T-helper 2 cell treated with Interferon-gamma antibody and Interleukin-4, amounts not matched to agents 100 ng/mL and 5 ng/mL, for 36 hours (primary cell): ENCODE measurements at places on chromosomes 3 and 15. TPM values are rescaled to one million over a fixed set of nuclear protein-coding genes. Genes with fewer than 3 reads are reported as not detected.

The PLA2G4E gene
- total RNA-seq: not detected in 2 replicates

The ZNF654 gene
- 22.5 and 23.3 TPM in 2 replicates for total RNA-seq

The SERPINI2 gene
- total RNA-seq: not detected in 2 replicates

The CKMT1B gene
- total RNA-seq: 0.45 TPM in 1 of 2 replicates, not detected in the other

The GOLGA6B gene
- not detected in 2 replicates for total RNA-seq

The RPL35A gene
- total RNA-seq: 1,079 and 1,083 TPM in 2 replicates

The CHDH gene
- total RNA-seq: 8.7 and 12.1 TPM in 2 replicates

The FANCD2OS gene
- total RNA-seq: not detected in 2 replicates

The TERC gene
- total RNA-seq: 2.7 and 4.1 TPM in 2 replicates

The REC114 gene
- not detected in 2 replicates for total RNA-seq

The DUOXA1 gene
- total RNA-seq: not detected in 2 replicates

The TKT gene
- 260 and 273 TPM in 2 replicates for total RNA-seq

The NR2E3 gene
- total RNA-seq: not detected in 2 replicates

The ANKUB1 gene
- total RNA-seq: not detected in 2 replicates

The BLM gene
- 55.0 and 57.8 TPM in 2 replicates for total RNA-seq

The IQCF5 gene
- total RNA-seq: not detected in 2 replicates

The AMT gene
- 4.8 and 5.1 TPM in 2 replicates for total RNA-seq

The GOLGA6L10 gene
- 0.32 and 0.84 TPM in 2 replicates for total RNA-seq

The MASP1 gene
- total RNA-seq: not detected in 2 replicates

The THRB gene
- not detected in 2 replicates for total RNA-seq

The NTRK3 gene
- total RNA-seq: not detected in 2 replicates

The PFKFB4 gene
- 7.7 and 8.3 TPM in 2 replicates for total RNA-seq

The CCDC191 gene
- total RNA-seq: 3.0 TPM in 2 replicates

The CADM2 gene
- total RNA-seq: not detected in 2 replicates

The SLC9A9 gene
- 13.4 and 15.8 TPM in 2 replicates for total RNA-seq

The EIF1B gene
- total RNA-seq: 33.4 and 38.1 TPM in 2 replicates

The MESD gene
- 38.8 and 40.7 TPM in 2 replicates for total RNA-seq

The KPNA4 gene
- 42.9 and 52.9 TPM in 2 replicates for total RNA-seq

The ESYT3 gene
- 0.61 and 1.2 TPM in 2 replicates for total RNA-seq

The CHAC1 gene
- 2.7 and 3.6 TPM in 2 replicates for total RNA-seq

The NOX5 gene
- 0.02 TPM in 2 replicates for total RNA-seq

The SCN10A gene
- not detected in 2 replicates for total RNA-seq

The FBXO40 gene
- total RNA-seq: not detected in 2 replicates

The CEP152 gene
- total RNA-seq: 28.9 and 31.8 TPM in 2 replicates

The FSTL1 gene
- 0.14 and 0.25 TPM in 2 replicates for total RNA-seq

The OR5K2 gene
- total RNA-seq: not detected in 2 replicates

The WDR76 gene
- 84.3 and 86.1 TPM in 2 replicates for total RNA-seq

The AP3B2 gene
- not detected in 2 replicates for total RNA-seq

The CCNB2 gene
- total RNA-seq: 70.5 and 75.7 TPM in 2 replicates

The ARNT2 gene
- 0.23 TPM in 1 of 2 replicates, not detected in the other for total RNA-seq

The KIF23 gene
- 55.3 and 59.9 TPM in 2 replicates for total RNA-seq

The OR5AC2 gene
- not detected in 2 replicates for total RNA-seq

The KCNAB1 gene
- total RNA-seq: not detected in 2 replicates

The DPPA2 gene
- not detected in 2 replicates for total RNA-seq

The MEIS2 gene
- total RNA-seq: 0.23 TPM in 1 of 2 replicates, not detected in the other

The EPHA3 gene
- not detected in 2 replicates for total RNA-seq

The KIF7 gene
- total RNA-seq: 0.84 and 1.0 TPM in 2 replicates

The DNAH12 gene
- 0.14 TPM in 1 of 2 replicates, not detected in the other for total RNA-seq
